Testis (tissue), 5 donors: ENCODE measurements at places on chromosomes 7 and 10.

- H3K4me1 ChIP-seq: no peaks in the 10 kb centered on the region
- H3K4me3 ChIP-seq: no peak overlapping the region
- H3K27me3 ChIP-seq: no peaks in the 10 kb centered on the region
- H3K36me3 ChIP-seq: no peaks in the 10 kb centered on the region
- DNase-seq: no peak
Observed at GRCh38 chr7:136964347-136964746, 95.9 kb downstream of the CHRM2 start.

GRCh38 chr7:98315318-98315993 is 34.0 kb downstream of the BRI3 start:
- H3K27me3 ChIP-seq: no peaks in the 10 kb centered on the region
- no peak for DNase-seq
- no peak overlapping the region for H3K4me3 ChIP-seq

GRCh38 chr7:68348401-68348800 is 1249.9 kb upstream of the AUTS2 start:
- no peak overlapping the region for H3K4me3 ChIP-seq
- no peak overlapping the region for H3K27ac ChIP-seq
- no peak for DNase-seq
- no peaks in the 10 kb centered on the region for H3K27me3 ChIP-seq

DNA sequence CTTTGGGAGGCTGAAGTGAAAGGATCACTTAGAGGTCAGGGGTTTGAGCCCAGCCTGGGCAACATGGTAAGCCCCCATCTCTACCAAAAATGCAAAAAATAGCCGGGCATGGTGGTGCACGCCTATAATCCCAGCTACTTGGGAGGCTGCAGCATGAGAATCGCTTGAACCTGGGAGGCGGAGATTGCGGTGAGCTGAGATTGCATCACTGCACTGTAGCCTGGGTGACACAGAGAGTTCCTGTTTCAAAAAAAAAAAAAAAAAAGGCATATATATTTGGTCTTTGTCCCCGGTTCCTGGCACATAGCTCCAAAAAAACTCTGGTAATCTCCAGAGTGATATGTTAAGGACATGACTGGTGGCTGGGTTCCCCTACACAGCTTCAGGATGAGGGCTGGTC is 147.3 kb downstream of the SEC23IP start:
- no peak for DNase-seq
- no peaks in the 10 kb centered on the region for H3K36me3 ChIP-seq
- H3K4me1 ChIP-seq: peaks cover 5% of the 10 kb centered on the region
- H3K27ac ChIP-seq: no peak overlapping the region
- H3K4me3 ChIP-seq: no peak overlapping the region
- no peaks in the 10 kb centered on the region for H3K27me3 ChIP-seq

- no peaks in the 10 kb centered on the region for H3K27me3 ChIP-seq
- H3K36me3 ChIP-seq: no peaks in the 10 kb centered on the region
- H3K4me3 ChIP-seq: no peak overlapping the region
- no peak for DNase-seq
Observed at GRCh38 chr7:3232228-3232627, 68.8 kb upstream of the SDK1 start.

GRCh38 chr10:75883081-75884072 is 452.0 kb downstream of the LRMDA start:
- no peak for DNase-seq
- H3K27ac ChIP-seq: no peak overlapping the region

DNA sequence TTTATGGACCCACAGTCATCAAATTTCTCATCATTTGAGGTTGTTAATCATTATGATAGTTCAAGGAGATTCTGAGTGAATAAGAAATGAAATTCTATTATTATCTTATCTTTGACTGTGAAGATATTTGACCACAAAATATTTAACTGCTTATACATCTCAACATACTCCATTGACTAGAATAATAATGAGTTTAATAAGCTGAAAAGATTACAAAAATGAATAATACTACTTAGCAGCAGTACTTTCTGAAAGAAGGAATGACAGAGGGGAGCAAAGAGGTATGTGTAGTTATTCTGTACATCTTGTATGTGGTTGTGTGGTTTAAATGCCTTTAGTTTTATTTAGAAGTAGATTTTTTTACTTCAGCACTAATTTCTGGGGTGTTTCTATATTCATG is 214.2 kb downstream of the PRKG1 start:
- no peaks in the 10 kb centered on the region for H3K27me3 ChIP-seq
- H3K4me1 ChIP-seq: no peaks in the 10 kb centered on the region
- DNase-seq: no peak
- no peaks in the 10 kb centered on the region for H3K36me3 ChIP-seq
- H3K27ac ChIP-seq: no peak overlapping the region
- H3K4me3 ChIP-seq: no peak overlapping the region

DNA sequence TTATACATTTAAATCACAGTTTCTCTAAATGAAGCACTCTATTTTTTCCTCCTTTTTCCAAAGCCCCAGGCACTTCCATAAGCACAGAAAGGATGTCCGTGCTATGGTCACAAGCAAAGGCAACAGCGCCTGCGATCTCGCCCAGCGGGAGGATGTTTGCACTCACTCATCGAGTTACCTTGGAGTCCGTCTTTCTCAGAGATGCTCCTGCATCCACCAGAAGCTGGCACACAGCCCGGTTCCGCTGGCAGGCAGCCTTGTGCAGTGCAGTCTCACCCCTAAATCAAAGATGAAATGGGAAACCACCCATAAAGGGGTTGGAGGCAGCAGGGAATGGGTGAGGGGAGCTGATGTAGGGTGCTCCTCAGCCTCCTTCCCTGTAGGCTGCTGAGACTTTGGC is 51.9 kb upstream of the PTN start:
- no peaks in the 10 kb centered on the region for H3K36me3 ChIP-seq
- no peak overlapping the region for H3K27ac ChIP-seq
- H3K4me3 ChIP-seq: no peak overlapping the region
- no peaks in the 10 kb centered on the region for H3K27me3 ChIP-seq

GRCh38 chr7:11587814-11588213 is 244.2 kb downstream of the THSD7A start:
- H3K27ac ChIP-seq: no peak overlapping the region
- H3K36me3 ChIP-seq: no peaks in the 10 kb centered on the region
- no peak overlapping the region for H3K4me3 ChIP-seq
- H3K4me1 ChIP-seq: no peaks in the 10 kb centered on the region
- H3K27me3 ChIP-seq: no peaks in the 10 kb centered on the region

DNA sequence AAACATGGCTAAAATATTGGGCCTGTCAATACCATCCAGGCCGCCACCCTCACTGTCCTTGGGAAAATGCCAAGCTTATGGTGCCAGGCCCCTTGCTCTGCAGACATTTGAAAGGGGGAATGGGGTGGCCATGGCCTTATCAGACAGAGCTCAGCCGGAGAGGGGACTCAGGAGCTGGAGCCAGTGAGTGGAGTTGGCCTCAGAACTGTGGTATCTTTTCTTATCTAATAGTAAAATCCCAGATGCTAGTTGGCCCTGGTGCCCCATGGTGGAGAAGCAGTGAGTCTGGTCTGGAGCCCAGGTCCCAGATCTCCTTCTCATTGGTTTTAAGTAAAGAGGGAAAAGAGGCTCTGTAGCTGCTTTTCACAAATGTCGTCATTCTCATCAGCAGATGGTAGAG is 49.6 kb upstream of the SORCS3 start:
- DNase-seq: no peak
- H3K27ac ChIP-seq: no peak overlapping the region
- no peaks in the 10 kb centered on the region for H3K27me3 ChIP-seq
- no peaks in the 10 kb centered on the region for H3K4me1 ChIP-seq

DNA sequence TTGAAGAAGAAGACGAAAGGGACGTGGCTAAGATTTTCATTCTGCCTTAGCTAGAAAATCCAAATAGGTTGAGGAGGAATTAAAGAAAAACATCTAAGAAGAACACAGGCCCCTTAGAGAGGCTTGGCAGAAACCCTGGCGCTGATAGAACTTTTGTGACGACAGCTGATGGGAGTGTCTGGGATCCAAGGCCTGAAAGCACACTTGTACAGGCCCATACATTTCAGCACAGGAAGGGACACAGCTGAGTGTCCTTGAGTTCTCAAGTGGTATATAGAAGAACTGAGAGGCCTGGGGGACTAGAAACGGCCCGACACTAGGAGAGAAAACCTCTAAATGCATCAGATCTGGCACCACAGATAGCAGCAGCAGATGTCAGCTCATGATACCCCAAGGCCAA is 39.5 kb downstream of the PRPS1L1 start:
- H3K27ac ChIP-seq: no peak overlapping the region
- H3K27me3 ChIP-seq: no peaks in the 10 kb centered on the region
- H3K36me3 ChIP-seq: no peaks in the 10 kb centered on the region
- DNase-seq: no peak

GRCh38 chr7:132828502-132828901 is 252.2 kb upstream of the PLXNA4 start:
- no peaks in the 10 kb centered on the region for H3K4me1 ChIP-seq
- no peak for DNase-seq
- no peak overlapping the region for H3K4me3 ChIP-seq
- no peaks in the 10 kb centered on the region for H3K36me3 ChIP-seq
- H3K27me3 ChIP-seq: no peaks in the 10 kb centered on the region
- no peak overlapping the region for H3K27ac ChIP-seq

- no peak overlapping the region for H3K27ac ChIP-seq
- DNase-seq: no peak
- no peaks in the 10 kb centered on the region for H3K27me3 ChIP-seq
- no peaks in the 10 kb centered on the region for H3K36me3 ChIP-seq
Observed at GRCh38 chr10:55374917-55375316, 573.9 kb upstream of the PCDH15 start.

DNA sequence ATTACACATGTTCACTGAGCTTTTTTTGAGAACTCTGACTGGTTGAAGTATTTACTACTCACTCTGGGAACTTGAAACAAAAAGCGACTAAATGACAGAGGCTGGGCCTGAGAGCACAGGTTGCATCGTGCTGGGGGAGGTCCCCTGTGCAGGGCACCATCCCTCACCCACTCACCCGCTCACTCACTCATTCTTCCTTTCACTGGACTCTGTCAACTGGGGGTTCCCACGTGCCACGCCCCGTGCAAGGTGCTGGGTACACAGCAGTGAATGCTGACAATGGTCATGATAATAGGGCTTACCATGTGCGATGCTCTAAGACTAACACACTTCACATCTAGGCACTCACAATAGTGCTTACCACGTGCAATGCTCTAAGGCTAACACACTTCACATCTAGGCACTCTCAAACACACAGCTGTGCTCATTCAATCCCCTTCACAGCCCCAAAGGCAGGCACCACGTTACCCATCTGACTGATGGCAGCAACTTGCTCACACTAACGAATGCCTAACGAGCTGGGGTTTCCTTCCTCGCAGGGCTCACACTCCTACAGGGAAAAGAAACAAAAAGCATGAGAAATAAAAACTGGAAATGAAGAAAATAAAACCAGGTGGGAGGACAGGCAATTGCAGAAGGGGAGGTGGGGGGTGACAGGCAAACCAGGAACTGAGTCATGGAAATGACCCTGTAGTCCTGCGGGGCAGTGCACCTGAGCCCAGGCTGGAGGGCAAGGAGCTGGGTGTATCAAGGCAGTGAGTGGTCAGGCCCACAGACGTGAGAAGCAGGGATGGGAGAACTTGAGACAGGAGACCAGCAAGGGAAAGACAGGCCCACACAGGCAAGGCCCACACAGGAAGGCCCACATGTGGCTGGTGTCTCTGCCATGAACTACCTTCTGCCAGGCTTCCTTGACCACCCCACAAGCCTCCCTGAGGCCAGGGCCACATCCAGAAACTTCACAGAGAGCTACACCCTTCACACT is 147.0 kb upstream of the FAM20C start:
- no peaks in the 10 kb centered on the region for H3K36me3 ChIP-seq
- no peak overlapping the region for H3K4me3 ChIP-seq
- peak; percentile 11 for DNase-seq
- no peak overlapping the region for H3K27ac ChIP-seq
- no peaks in the 10 kb centered on the region for H3K27me3 ChIP-seq

DNA sequence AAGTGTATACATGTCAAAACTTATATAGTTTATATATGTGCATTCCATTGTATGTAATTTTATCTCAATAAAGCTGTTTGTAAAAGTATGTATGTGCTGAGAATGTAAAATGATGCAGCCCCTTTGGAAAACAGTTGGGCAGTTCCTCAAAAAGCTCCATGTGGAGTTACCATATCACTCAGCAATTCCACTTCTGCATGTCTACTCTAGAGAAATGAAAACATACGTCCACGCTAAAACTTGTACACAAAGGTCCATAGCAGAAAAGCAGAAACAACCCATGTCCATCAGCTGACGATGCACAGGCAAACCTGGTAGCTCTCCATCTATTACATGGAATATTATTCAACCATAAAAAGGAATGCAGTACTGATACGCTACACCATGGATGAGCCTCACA is 8.3 kb upstream of the RGS10 start:
- H3K4me1 ChIP-seq: no peaks in the 10 kb centered on the region
- no peak overlapping the region for H3K27ac ChIP-seq
- no peak for DNase-seq
- H3K36me3 ChIP-seq: no peaks in the 10 kb centered on the region
- H3K4me3 ChIP-seq: no peak overlapping the region
- H3K27me3 ChIP-seq: no peaks in the 10 kb centered on the region

DNA sequence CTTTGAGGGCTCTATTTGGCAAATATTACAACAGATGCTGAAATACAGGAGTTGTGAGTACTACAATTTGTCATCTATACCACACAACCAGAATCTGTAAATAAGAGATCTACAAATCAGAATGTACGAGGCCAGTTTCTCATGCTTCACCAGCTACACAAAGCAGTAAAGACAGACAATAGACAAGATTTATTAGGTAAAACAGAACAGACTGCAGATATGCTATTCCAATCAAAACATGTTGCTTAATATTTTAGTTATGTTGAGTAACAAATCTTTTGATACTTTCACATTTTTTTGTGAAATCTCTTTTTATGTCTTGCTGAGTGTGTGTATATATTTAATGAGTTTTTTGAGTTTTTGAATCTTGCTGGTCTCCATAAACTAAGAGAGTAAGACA is 109.1 kb downstream of the CHCHD3 start:
- no peak for DNase-seq
- H3K27me3 ChIP-seq: no peaks in the 10 kb centered on the region
- H3K27ac ChIP-seq: no peak overlapping the region

DNA sequence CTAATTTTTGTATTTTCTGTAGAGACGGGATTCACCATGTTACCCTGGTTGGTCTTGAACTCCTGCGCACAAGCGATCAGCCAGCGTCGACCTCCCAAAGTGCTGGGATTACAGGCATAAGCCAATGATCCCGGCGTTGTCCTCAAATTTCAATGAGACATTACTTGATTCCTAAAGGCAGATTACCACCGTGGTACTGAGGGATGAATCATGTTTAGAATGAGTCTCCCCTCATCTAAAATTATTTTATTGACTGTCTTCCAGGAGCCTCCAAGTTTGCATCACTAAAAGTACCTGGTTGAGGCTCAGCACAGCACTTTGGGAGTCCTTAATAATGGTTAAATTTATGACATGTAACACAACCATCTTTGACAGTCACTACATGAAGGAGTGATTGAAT is 142.2 kb upstream of the AKR1E2 start:
- no peaks in the 10 kb centered on the region for H3K4me1 ChIP-seq
- no peak overlapping the region for H3K4me3 ChIP-seq
- H3K27me3 ChIP-seq: no peaks in the 10 kb centered on the region
- H3K36me3 ChIP-seq: no peaks in the 10 kb centered on the region
- DNase-seq: no peak
- H3K27ac ChIP-seq: no peak overlapping the region
